ENCODE measurements at places on chromosomes 12 and 14.

- DNase-seq: no peak
Measured at GRCh38 chr12:77609016-77609415, 221.7 kb upstream of the NAV3 start.

DNA sequence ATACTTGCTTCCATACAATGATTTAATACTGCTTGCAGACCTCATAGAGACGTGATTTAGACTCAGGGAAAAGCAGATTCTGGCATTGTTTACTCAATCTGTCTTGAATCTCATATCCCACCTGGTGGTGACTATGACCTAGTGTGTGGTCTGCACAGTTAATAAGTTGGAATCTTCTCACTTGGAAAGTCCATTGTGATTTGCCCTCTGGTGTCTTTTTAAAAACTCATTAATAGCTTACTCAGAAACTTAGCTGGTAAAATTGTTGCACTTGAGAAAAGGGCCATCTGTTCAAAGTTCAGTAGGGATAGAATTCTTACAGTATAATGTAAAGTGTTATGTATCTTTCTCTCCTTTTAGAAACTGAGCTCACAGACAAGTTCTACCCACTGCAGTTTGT, 106.0 kb downstream of the PELI2 start:
- no peak for DNase-seq

DNA sequence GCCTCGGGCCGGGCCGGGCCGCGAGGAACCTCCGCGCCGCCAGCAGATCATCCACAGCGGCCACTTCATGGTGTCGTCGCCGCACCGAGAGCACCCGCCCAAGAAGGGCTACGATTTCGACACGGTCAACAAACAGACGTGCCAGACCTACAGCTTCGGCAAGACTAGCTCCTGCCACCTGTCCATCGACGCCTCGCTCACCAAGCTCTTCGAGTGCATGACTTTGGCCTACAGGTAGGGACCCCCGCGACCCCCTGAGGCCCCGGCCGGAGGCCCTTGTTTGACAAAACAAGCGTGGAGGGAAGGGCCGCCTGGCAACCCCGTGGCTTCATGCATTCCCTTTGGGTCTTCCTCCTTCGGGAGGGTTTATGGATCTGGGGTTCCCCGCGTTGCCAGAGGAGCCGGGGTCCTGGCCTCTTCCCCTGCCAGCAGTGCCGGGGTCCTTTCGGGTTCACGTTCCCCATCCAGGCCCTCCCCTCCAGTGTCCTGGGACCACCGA, 526 bp downstream of the MLXIP start:
- no peak for DNase-seq

GRCh38 chr12:115763376-115763775, 514.1 kb downstream of the MED13L start:
- no peak for DNase-seq

- no peak for DNase-seq
Measured at GRCh38 chr12:97994746-97995484, 520.5 kb upstream of the TMPO start.

DNA sequence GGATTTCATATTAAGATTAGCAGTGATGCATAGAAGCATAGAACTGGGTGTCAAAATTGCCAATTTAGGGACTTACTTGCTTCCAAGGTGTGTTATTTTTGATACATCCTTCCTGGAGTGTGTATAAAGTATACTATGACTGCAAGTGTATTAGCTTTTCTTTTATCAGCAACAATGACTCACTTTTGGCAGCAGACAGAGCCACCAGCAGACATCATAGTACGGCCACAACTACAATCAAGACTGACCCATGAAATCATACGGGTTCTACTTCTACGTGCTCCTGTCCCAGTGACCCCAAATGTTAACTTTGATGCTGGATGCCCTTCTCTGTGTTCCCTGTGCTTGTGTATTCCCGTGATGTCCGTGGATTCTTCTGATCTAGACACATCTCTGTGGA, 443.9 kb downstream of the TMEM132D start:
- no peak for DNase-seq

- DNase-seq: no peak
Measured at GRCh38 chr14:69342928-69343525, 55.1 kb downstream of the ERH start.

DNA sequence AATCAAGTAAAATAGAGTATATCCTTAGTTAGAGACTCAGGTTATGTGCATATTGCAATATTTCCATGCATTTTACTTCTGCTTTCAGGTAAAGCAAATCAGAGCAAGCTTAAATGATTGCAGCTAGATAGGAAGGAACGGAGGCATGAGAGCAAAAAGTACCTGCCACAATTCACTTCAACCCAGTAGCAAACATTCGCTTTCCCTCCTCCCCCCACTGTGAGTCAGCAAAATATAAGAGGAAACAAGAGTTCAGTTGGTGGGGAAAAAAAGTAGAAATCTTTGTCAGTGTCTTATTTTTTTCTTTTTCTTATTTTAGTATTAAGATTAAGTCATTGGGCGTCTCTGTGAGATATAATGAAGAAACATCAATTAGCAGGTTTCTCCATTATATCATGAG, 475.4 kb downstream of the NPAS3 start:
- no peak for DNase-seq

GRCh38 chr14:68519671-68520187, 273.1 kb downstream of the ZFP36L1 start:
- DNase-seq: no peak

DNA sequence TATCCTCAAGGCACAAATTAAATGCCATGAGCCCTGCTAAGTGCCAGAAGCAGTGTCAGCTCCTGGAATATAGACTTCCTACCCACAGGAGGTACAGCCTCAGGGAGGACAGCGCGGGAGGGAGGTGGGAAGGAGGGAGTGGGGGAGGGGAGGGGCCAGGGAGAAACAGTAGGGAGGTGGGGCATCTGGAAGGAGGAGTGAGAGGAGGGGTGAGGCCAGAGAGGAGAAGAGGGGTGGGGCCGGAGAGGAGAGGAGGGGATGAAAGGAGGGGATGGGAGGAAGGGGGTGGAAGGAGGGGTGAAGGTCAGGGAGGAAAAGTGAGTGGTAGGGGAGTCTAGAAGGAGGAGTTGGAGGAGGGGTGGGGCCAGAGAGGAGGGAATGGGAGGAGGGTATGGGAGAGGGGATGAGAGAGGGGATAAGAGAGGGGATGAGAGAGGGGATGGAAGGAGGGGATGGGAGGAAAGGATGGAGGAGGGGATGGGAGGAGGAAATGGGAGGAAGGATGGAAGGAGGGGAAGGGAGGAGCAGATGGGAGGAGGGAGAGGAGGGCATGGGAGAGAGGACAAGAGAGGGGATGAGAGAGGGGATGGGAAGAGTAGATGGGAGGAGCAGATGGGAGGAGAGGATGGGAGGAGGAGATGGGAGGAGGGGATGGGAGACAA, 9.2 kb upstream of the CCDC197 start:
- no peak for DNase-seq

DNA sequence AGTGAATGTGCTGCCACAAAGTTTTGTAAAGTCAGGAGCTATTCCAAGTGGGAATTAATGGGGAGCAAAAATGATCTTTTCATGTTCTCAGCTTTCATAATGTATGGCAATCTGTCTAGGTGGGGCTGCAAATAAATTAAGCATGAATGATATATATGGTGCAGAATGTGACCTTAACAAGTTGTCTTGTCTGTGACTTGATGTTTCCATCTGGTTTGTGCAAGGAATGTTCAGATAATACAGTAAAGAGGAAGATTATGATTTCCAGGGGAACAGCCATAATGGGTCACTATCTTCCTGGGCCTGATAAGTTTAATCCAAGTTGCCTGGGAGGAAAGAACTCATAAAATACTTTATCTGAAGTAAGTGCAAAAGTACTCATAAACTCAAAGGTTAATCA, 1815.8 kb upstream of the FLRT2 start:
- DNase-seq: no peak

DNA sequence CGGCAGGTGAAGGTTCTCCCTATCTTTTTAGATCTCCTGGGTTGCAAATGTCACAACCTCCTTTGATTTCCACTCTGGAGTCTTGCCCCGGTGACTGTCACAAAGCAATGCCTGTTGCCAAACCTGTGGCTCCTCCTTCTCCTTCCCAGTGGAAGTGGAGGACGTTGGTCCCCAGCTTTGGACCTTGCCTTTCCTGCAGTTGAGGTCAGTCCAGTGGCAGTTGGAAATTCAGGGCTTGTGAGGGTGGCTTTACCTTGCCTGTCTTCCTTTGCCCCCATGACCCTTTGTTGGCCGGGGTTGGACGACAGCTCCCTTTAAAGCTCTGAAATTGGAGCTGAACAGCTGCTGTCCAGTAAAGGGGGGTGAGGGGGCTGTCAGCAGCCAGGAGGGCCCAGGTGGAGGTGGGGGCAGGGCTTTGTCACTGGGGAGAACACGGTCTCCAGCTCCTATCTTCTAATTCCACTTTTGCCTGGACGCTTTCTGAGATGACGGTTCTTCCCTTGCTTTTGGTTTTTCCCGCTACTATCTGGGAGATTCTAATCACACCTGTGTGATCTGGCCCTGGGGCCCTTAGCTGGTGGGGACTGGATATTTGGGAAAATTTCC, 4.1 kb downstream of the TEAD4 start:
- DNase-seq: no peak

DNA sequence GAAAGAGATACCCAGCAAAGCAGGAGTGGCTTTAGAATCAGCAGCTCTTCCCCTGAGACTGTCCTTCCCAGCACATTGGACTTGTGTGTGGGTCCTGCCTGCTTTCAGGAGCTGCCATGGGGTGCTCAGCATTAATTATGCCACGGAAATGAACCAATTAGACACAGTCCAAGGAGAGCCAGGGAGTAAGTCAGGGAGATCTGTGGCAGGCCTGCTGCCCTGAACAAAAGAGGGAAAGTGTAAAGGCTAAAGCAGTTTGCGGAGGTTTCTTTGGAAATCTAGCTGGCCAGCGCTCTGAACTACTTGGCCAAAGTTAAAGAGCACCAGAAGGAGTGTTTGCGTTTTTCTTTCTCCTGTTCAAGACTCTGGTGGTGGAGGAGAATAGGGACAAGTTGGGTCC, 65.7 kb upstream of the SRSF5 start:
- no peak for DNase-seq

GRCh38 chr12:16076557-16076956, 165.4 kb downstream of the DERA start:
- no peak for DNase-seq

- DNase-seq: no peak
Measured at GRCh38 chr14:38505221-38505972, 249.5 kb upstream of the CLEC14A start.

DNA sequence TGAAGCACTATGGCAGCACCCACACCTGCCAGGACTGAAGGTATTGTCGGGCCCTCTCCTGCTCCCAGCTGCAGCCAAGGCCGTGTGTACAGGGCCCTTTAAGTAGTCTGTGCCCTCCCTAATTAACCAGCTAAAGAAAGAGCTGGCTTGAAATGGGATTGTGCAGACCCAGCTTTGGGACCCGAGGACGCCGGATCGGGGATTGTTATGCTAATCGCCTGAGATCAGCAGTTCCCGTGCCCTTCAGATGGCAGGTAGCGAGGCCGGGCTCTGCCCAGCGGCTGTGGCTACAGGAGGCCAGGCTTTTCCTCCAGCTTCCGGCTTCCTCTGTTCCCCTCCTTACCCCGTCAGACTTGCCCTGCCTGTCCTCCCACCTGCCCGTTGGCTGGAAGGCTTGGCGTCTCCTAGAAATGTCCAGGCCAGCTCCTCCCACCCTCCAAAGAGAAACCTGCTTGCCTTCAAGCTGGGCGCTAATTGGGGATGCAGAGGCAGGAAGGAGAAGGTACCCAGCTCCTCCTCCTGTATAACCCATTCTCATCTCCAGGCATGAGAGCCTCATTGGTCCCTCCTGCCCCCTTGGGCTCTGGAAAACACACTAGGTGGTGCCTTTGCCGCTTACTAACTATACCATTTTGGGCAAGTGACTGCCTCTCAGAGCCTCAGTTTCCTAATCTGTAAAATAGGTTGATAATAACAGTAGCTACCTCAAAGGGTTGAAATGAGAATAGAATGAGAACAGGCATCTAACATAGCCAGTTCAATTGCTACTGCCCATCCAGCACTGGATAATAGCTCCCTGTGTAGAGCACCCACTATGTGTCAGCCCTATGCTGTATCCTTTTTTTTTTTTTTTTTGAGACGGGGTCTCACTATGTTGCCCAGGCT, 25.8 kb upstream of the MSI1 start:
- DNase-seq: no peak

- DNase-seq: no peak
Measured at GRCh38 chr14:76426161-76426696, 50.3 kb downstream of the ESRRB start.

DNA sequence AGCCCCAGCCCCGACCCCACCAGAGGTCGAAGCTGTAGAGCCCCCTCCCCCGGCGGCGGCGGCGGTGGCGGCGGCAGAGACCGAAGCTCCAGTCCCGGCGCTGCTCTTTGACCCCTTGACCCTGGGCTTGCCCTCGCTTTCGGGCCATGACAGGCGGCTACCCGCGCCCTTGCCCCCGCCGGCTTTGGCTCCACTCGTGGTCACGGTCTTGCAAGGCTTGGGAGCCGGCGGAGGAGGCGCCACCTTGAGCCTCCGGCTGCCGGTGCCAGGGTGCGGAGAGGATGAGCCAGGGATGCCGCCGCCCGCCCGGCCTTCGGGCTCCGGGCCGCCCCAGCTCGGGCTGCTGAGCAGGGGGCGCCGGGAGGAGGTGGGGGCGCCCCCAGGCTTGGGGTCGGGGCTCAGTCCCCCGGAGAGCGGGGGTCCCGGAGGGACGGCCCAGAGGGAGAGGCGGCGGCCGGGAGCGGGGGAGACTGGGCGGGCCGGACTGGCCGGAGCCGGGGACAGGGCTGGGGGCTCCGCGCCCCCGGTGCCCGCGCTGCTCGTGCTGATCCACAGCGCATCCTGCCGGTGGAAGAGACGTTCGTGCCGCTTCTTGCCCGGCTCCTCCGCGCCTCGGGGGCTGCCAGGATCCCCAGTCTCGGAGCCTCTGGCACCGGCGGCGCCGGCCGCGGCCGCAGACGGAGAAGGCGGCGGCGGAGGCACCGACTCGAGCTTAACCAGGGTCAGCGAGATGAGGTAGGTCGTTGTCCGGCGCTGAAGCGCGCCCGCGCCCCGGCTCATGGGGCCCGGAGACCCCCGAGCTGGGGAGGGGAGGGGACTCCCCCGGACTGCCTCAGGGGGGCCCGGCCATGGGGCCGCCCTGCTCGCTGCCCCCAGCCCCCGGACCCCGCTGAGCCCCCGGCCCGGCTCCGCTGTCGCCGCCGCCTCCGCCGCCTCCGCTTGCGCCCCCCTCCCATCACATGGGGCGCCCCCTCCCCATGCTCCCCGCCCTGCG, 778 bp downstream of the AGAP2 start:
- DNase-seq: no peak

DNA sequence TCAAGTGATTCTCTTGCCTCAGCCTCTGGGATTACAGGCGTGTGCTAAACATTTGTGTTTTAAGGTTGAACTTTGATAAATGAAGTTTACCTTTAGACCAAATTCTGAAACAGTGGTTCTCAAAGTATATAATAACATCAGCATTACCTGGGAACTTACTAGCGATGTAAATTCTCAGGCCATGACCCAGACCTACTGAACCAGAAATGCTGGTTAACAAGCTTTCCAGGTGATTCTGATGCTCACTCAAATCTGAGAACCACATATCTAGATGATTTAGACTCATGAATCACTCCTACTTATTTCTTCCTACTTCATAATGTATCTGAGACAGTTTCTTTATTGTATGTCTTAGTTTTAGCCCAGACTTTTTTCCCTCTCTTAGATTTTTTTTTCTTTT, 43.6 kb downstream of the RAD51B start:
- no peak for DNase-seq
